CD8-positive, alpha-beta T cell (primary cell): ENCODE measurements at places on chromosomes 1 and 21. TPM values are rescaled to one million over a fixed set of nuclear protein-coding genes. Genes with fewer than 3 reads are reported as not detected.

TFAP2E gene
- total RNA-seq = 2.6 TPM

TSPAN1 gene
- not detected for total RNA-seq

ITPKB gene
- 516 TPM for total RNA-seq

ZNF648 gene
- not detected for total RNA-seq

DMRTA2 gene
- total RNA-seq = not detected

SLC1A7 gene
- not detected for total RNA-seq

LMO4 gene
- 17.6 TPM for total RNA-seq

TMEM269 gene
- 0.44 TPM for total RNA-seq

LAX1 gene
- total RNA-seq = 16.1 TPM

TAS1R1 gene
- total RNA-seq = not detected

ZFP69 gene
- 0.64 TPM for total RNA-seq

AMY2A gene
- total RNA-seq = not detected

DNA sequence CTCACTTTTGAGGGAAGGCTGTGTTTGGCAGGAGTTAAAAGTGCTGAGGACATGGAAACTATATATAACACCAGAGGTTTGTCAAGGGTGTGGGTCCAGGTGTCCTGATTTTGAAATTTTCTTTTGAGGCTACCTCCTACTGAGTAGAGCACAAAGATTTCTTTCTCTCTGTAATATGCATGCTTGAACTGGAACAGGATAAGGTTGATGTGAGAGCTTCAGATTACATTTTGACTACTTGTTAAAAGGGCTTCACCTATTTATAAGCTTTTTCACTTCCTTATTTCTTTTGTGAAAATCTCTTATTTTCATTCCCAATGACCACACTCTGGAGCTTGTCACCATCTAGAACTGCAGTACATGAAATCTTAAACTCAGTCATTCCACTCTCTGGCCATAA, 59.8 kb upstream of the PLA2G4A start:
- no peak for DNase-seq

DNA sequence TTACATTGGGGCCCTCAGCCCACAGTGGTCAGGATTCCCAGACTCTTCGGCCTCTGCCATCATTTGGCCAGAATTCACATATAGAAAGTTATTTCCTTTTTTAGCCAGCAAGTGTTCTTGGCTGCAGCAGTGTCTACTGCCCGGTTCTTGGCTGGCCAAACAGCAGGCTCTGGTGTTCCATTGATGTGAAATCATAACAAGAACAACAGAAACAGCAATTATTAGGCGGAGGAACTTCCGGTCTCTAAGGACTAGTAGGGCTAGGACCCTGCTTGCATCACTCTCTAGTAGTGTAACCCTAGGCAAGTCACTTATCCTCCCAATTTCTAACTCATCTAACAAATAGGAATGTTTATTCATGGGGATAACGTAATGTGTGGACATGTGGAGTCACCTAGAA, 8.7 kb upstream of the GJA5 start:
- no peak for DNase-seq

- DNase-seq = no peak
Observed at GRCh38 chr1:47180603-47181094, 9.2 kb downstream of the PDZK1IP1 start.

- DNase-seq = no peak
Observed at GRCh38 chr1:232629250-232630046, 485 bp downstream of the SIPA1L2 start.

DNA sequence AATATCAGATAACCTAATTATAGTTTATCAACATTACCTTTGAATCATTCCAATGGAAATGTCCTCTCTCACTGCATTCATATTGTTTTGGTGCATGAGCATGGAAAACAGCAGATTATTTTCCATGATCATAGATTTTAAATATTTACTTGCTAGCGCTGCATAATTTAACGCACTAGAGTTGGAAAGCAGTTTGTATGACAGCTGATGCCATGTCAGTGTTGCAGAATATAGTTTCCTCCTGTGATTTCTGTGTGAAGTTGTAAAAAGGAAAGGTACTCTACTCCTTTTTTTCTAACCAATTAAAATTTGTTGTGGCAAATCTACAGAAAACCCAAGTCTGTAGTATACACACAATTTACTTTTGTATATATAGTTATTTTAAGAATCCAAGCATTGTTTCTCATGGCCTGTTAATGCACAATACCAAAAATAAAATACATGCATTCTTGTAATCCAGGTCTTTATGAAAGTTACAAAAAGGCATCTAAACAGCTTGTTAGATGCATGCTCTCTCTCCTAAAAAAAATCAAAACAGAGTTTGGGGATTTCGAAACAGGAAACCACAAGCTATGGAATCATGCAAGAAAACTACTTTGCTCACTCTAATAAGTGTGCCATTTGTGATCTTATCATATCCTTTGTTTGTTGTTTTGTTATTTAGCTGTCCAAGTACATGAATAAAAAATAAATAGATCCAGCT, 1.9 kb upstream of the ATG4C start:
- DNase-seq = no peak

DNA sequence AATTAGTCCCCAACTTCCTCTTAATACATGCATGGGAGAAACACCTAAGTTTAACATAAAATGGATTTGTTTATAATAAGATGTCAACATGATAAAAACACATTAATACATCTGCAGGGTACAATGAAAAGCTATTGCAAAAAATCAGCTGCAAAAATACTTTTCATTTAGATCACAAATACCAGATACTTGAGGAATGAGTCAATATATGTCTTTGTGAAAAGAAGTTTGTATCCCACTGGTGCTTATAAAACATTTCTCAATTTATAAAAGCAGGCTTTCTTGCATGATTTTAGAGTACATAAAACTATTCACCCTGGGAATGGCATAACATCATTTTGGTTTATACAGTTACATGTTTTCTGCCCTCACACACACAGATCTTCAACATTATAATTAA, 18.6 kb upstream of the PRKAA2 start:
- no peak for DNase-seq

GRCh38 chr1:79716447-79716846, 709.9 kb upstream of the ADGRL4 start:
- DNase-seq = no peak

- DNase-seq = no peak
Observed at GRCh38 chr1:232627171-232627570, 2.8 kb downstream of the SIPA1L2 start.

DNA sequence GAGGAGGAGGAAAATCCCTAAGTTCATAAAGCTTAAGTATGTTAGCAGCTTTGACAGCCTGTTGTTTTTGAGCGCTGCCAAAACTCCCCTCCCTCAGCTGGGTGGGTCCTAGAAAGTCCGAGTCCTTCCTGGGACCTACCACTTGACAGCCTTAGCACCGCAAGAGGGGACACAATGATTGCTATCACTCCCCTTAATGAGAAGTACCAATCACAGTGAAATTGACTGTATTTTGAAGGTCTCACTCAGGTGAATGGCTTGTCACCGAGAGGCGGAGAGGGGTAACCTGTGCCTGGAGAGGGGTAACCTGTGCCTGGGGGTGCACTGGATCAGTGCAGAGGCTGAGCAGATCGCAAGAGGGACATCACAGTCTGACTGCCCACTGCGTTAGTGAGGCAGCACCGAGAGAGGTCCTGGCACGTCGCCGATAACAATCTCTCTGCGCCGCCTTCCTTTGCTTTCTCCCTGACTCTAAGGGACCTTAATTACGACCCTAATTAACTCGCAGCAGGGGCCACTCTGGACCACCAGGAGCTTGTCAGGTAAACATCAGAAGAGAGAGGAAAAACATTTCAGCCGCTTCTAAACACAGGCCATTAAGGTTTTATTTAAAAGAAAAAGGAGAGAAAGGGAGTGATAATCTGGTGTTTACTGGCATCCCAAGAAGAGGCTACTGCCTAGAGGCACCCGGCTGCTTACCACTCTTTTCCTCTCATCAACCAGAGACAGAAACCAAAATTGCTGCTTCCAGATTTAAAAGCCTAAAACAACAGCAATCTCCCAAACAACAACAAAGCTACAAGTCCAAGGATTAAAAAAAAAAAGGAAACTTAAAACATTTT, 25.7 kb upstream of the KCNK1 start:
- DNase-seq = no peak

GRCh38 chr1:11960276-11960675, 20.0 kb upstream of the MFN2 start:
- no peak for DNase-seq

DNA sequence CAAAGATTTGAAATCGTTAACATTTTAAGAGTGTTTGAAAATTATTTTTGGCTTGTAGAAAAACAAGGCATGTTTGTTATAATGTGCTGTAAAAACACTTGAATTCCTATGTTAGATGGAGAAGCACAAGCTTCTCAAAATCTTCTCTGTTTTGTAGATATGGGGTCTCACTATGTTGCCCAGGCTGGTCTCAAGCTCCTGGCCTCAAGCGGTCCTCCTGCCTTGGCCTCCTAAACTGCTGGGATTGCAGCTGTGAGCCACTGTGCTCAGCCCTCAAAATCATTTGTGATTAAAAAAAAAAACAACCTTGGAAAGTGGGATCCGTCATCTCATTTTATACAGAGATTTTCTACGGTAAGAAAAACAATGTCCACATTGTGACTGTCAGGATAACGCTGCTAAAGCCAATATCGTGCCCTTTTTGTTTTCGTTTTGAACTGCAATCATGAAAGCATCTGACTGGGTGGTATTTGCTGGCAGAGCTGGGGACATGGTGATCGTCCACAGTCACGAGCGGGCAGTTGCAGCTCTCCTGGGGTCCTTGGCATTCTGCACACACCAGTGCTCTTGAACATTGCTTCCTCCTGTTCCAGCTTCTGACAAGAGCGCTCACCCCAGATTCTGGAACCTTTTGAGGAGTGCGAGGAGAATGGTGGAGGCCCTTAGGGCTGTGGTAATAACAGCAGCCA, 112.5 kb downstream of the PGBD5 start:
- DNase-seq = no peak

GRCh38 chr1:92219028-92219427, 1.3 kb downstream of the C1orf146 start:
- DNase-seq = no peak

DNA sequence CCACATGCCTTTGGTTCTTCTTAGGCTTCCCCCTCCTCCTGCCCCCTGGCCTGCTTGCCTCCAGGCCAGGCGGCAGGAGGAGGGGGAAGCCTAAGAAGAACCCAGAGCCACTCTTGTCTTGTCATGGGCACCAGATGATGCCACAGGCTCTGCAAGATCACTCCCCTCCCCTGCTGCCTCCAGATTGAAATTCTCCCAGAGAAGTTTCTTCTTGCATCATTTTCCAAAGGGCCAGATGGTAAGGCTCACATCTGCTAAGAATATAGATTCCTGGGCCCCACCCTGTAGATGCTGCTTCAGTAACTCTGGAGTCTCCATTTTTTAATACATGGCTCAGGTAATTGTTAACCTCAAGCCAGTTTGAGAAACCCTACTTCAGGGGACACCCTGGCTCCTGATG, 60.8 kb downstream of the FAM163A start:
- no peak for DNase-seq

DNA sequence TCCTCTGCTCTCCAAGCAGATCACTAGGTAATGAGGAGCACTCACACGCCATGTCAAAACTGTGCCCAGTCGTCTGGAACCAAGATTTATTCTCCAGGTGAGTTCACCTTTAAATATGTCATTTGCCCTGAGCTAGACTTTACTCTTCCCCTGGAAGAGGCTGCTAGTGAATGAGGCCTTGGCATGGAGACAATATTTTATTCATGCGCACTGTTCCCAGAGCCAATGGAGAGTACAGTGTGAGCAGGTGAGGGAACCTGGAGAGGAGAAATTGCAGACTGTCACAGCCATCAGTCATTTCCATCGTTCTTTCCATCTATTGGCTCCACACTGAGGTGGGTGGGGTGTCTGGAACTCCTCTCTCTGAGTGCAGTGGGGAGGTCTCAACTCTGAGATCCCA, 333.6 kb downstream of the KCNH1 start:
- no peak for DNase-seq

DNA sequence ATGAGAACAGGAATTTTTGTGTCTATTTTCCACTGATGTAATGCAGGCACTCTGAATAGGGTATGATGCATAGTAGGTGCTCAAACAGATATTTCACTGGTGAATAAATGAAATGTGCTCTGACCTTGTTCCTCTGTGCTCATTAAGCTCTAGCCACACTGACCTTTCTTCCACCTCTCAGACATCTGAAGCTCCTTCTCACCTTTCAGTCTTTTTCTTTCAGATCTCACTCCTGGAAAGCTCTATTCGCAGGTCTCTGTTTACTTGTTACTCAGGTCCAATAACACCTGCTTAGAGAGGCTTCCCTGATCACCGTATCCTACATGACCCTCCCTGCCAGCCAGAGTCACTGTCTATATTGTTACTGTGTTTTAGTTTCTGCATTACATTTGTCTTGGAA, 59.2 kb upstream of the IVNS1ABP start:
- DNase-seq = no peak

- no peak for DNase-seq
Observed at GRCh38 chr1:199867601-199868000, 159.9 kb upstream of the NR5A2 start.

- no peak for DNase-seq
Observed at GRCh38 chr1:68175621-68176398, 56.5 kb downstream of the WLS start.

DNA sequence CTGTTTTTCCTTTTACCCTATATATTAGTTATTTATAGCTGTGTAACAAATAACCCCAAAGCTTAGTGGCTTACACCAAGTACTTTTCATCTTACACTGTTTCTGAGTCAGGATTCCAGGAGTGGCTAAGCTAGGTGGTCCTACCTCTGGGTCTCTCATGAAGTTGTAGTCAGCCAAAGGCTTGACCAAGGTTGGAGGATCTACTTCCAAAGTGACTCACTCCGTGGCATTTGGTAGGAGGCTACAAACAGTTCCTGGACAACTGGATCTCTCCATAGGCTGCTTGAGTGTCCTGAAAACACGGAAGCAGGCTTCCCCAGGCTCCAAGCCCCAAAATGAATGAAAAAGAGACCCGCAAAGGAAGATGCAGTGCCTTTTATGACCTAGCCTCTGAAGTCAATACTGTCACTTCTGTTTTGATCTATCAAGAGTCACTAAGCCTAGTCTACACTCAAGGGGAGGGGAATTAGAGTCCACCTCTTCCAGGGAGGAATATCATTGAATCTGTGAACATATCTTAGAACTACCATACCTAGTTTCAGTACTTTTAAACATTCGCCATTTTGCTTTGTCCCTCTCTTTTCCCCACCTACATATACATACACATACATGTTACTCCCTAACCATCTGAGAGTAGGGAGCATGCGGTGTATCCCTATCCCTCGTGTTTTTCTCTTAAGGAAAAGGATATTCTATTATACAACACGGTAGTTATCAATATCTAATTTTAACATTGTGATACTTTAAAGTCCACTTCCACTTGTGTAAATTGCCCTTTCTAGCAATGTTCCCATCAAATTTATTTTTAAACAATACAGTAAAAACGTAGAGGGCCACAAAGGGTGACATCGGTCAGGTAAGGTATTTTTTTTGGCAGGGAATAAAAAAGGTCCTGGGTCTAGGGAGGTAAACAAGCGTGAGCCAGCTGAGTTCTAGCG, 67.2 kb downstream of the SLC35A3 start:
- DNase-seq = no peak
